ENCODE measurements at places on chromosomes 5 and 9.
A peak's percentile ranks its signal among the peaks of the same experiment; 100 is the strongest.

DNA sequence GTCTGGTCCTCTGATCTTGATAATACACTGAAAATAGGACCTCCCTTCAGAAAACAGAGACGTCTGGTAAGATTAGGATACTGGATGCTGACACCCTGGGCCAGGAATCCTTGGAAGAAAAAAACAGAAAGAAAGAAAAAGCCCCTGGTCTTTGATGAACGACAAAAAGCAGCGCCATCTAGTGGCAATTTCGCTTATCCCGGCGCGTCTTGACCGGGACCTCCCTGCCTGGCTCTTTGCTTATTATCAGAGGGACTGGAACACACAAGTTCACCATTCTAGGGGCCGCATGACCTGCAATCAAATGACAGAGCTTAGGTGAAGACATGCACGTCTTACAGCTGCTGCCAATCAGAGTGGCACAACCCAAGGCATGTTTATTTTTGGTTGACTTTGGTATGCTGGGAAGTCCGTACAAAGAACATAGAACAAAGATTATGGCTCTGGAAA is 114.9 kb upstream of the NFIB start:
- DNase-seq = no peak

GRCh38 chr9:114621975-114622609 is 11.0 kb downstream of the TMEM268 start:
- no peak for DNase-seq

- DNase-seq = no peak
Measured at GRCh38 chr5:61120534-61120933, 41.7 kb downstream of the SMIM15 start.

DNA sequence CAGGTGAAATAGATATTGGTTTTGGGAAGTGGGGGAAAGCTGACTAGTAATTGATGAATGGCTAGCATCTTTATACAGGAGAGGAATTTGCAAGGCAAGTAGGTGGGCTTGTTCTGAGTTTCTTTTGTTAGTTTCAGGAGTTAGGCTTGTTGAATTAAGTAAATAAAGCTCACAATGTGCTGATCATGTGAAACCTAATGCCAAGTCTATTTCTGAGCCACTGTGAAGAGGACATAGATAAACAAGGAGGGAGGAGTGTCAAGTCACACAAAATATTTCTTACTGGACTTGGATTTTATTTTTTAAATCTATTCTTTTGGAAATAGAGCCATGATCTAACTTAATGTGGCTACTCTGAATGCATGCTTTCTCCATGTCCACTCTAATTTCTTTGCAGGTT is 19.9 kb downstream of the GDA start:
- no peak for DNase-seq

DNA sequence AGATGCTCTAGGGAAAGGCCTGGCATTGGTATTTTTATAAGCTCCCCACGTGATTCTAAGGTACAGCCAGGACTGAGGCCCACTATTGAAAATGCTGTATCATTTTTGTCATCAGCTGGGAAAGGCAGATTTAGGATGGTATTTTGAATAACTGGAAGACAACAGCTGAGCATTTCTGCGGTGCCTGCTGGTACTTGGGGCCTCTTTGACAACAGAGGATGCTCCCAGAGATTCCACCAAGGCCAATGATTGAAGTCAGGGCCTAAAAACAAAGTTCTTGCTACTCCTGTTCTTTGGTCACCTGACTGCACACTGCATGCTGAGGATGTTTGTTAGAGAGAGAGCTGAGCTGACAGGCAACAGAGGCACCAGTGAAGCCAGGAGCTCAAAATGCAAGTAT is 8.1 kb downstream of the FBLL1 start:
- DNase-seq = no peak

- DNase-seq = no peak
Measured at GRCh38 chr9:94639061-94639998, at the start of gene FBP1. FBP1 (minus strand) TSS chr9:94639518; CDS start chr9:94639310, 208 bp downstream.

GRCh38 chr9:128414461-128414860 is 6.2 kb upstream of the CERCAM start:
- DNase-seq = peak; percentile 42

GRCh38 chr5:124397317-124397716 is 349.1 kb downstream of the ZNF608 start:
- DNase-seq = peak; percentile 1

DNA sequence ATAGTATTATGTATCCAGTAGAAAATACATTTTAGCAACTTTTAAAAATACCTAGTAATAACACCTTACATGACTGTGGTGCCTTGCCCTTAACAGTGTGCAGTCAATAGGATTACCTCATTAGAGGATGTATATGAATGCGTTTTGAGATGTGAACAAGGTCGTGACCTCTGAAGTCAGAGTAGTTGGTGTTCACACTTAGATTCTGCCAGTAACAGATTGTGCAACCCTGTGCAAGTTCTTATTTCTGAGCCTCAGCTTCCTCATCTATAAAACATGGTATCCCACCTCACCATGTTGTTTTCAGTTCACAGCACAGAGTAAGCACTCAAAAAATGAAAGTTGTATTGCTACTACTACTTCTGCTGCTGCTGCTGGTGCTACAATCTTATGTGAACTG is 347.3 kb downstream of the KDM4C start:
- no peak for DNase-seq

- no peak for DNase-seq
Measured at GRCh38 chr9:121529237-121529987, 29.8 kb upstream of the GGTA1 start.

GRCh38 chr5:53730943-53731342 is 170.5 kb downstream of the NDUFS4 start:
- DNase-seq = no peak

DNA sequence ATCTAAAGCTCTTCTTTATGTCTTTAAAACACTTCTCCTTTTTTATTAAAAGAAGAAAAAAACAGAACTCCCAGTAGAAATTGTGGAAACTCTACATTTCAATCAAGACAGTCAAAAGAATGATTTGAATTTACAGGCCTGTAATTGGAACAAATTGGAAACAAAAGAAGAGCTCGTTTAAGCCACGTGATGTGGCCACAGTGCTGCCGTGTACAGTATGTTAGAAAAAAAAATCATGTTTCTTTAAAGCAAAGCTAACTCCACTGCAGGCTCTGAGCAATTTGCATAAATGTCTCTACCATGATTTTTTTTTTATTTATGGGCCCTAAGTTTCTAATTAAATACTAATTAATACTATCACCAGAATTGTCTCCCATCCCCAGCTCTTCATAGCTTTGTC is 325.6 kb downstream of the ZSWIM6 start:
- no peak for DNase-seq

DNA sequence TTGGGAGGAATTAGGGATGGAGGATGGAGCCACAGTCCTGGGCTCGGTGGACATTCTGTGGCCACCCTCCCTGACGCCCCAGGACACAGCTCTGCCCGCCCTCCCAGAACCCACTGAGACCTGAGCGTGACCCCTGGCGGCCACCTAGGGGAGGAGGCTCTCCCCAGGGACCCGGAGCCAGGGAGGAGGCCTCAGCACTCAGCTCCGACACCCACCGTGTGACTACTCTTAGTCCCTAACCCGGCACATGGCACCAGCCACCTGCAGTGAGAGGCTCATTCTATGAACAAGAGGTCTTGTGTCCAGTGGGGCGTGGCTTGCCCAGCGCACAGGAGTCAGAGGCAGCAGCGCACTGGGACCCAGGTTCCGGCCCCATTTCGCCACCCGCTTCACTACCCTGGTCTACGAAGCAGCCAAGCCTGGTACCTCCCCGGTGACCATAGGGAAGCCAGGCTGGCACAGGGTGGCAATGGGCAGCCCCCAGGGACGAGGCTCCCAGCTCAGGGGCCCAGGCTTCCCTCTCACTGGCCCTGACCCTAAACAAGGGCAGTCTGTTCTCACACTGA is 10.2 kb downstream of the SARDH start:
- DNase-seq = no peak

DNA sequence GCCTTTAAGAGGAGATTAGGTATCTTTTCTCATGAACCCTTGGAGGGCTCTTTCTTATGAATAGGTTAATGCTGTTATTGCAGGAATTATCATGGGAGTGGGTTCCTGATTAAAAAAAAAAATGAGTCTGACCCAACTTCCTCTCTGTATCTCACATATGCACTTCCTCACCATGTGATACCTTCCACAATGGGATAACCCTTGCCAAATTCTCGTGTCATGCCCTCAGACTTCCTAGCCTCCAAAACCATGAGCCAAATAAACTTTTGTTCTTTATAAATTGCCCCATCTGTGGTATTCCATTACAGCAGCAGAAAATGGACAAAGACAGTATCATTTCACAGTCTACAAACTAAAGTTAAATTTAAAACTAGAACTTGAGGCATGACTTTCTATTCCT is 1.0 kb downstream of the OR1B1 start:
- DNase-seq = no peak

DNA sequence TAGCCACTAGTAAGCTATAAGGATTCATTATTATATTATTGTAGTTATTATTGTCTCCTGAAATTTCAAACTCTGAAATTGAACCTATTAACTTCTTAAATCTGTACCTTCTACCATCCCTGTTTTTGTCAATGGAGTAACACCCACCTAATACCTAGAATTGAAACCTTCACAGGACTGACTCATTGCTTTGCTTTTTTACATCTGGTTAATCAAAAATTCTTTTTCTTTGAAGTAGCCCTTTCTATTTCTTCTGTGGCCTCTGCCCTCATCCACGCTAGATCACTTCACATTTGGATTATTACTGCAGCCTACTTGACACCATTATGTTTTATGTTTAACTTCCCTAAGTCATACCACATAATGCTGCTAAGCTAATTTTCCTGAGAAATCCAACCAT is 35.6 kb downstream of the RBM27 start:
- no peak for DNase-seq

GRCh38 chr5:157594675-157595459 is 19.3 kb upstream of the ADAM19 start:
- DNase-seq = no peak

DNA sequence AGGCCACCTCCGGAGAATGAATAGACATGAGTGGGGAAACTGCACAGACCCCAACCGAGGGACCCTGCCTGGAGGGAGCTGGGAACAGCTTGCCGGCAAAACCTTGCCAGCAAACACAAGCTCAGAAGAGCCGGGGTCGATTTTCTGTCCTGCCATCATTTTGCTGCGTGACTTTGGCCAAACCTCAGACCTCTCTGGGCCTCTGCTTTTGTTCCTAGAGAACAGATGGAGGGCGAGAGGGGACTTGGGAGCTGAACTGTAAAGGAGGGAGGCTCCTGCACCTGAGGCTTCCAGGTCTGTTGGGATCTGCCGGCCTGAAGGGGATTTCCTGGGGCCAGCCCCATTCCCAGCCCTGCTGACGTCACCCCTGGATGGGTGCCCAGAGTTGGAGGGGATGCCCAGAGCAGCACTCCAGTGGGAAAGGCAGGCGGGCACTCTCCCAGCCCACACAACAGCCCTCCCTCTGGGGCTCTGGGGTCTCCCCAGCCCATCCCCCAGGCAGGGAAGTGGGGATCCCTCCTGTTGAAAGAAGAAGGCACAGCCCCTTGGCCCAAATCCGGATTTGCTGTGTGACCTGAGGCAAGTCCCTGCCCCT is 40.4 kb upstream of the SYNPO start:
- peak; percentile 77 for DNase-seq

DNA sequence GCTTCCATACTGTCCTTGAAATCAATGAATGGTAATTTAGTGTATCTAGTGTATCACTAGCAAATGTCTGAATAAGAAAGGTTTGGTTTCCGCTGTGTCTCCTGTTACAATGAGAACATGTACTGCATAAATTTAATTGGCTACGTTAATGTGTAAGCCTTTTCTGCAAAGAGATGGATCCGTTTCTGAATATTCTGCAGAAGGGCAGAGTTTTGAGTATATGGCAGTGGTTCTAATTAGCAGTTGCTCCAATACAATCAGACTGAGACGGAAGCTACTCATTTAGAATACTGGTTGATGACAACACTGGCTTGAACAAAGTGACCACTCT is 555 bp upstream of the PCDHGC4 start:
- no peak for DNase-seq

DNA sequence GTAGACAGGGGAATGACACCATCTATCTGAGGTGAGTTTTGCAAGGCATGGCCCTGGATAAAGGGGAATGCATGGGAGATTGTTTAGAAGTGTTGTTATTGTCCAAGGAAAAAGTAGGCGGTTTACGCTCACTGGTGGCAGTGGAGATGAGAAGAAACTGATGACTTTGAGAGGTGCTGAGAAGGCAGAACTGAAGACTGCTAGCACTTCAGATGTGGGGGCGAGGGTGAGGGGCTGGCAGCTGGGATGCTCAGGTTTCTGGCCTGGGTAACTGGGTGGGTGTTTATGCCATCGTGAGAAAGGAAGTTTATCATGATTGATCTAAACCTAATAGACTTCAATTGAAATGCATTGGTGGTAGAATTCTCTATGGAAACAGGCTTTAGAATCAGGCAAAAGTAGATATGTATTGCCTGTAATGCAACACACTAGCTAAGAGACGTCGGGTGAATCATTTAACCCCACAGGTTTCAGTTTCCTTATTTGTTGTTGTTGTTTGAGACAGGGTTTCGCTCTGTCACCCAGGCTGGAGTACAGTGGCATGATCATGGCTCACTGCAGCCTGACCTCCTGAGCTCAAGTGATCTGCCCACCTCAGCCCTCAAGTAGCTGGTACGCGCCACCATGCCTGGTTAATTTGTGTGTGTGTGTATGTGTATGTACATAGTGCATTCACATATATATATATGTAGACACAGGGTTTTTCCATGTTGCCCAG is 123.5 kb downstream of the SLC24A2 start:
- DNase-seq = no peak

- no peak for DNase-seq
Measured at GRCh38 chr9:105054491-105054890, 126.5 kb upstream of the ABCA1 start.

DNA sequence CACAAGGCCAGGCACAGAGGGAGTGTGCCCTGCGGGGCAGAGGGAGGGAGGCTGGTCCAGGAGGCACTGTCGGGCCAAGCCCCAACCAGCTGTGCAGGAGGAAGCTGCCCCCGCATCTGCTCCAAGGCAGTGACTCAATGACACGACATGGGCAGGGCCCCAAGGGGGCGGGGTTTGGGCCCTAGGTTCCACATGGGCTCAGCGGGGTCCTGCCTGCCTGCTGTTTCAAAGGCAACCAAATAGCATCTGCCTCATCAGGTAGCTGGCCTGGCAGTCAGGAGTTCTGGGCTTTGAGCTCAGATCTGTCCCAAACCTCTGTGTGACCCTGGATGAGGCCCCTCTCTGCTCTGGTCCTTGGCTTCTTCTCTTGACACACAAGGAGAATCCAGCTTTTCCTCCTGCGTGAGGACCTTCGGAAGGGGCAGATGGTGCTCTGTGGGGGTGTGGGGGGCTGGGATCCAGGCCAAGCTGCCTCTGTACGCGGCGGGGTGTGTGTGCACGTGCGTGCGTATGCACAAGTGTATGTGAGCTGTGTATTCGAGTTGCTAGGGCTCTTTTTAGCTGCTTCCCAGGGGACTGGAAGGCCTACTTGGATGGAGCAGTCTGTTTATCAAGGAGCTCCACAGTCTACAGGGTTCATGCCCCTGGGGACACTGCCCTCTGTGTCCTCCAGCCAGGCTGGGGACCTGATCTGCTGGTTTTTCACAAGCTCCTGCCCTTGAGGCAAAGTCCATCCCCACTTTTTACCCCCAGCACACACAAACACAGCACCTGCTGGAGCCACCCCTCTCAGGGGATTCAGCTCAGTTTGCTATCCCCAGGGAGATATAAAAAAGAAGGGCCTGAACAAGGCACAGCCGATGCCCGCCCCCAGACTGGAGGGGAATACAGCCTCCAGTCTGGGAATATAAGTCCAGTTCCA is 138.9 kb downstream of the RGS3 start:
- peak; percentile 97 for DNase-seq

Data from NCI-H524 (cell line).